ENCODE measurements at places on chromosomes 3 and 15.
A peak's percentile ranks its signal among the peaks of the same experiment; 100 is the strongest.

GRCh38 chr3:56754741-56755417 is 46.9 kb downstream of the ARHGEF3 start:
- DNase-seq = no peak

DNA sequence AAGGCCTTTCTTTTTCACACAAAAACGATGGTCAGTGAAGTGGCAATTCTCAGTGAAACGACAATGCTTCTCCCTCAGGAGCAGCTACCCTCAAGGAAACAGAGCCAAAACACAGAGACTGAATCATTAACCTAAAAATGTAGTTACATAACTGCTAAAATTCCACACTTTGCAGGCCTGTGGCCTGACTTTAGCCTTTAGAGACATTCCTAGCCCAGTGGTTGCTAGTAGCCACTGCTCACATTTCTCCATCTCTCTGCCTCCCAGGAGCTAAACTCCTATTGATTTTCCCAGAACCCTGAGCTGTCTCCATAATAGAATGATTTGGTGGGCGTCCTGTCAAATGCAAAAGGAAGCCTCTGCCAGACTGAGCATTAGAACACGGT is 630.1 kb upstream of the KCNMB2 start:
- DNase-seq = no peak

DNA sequence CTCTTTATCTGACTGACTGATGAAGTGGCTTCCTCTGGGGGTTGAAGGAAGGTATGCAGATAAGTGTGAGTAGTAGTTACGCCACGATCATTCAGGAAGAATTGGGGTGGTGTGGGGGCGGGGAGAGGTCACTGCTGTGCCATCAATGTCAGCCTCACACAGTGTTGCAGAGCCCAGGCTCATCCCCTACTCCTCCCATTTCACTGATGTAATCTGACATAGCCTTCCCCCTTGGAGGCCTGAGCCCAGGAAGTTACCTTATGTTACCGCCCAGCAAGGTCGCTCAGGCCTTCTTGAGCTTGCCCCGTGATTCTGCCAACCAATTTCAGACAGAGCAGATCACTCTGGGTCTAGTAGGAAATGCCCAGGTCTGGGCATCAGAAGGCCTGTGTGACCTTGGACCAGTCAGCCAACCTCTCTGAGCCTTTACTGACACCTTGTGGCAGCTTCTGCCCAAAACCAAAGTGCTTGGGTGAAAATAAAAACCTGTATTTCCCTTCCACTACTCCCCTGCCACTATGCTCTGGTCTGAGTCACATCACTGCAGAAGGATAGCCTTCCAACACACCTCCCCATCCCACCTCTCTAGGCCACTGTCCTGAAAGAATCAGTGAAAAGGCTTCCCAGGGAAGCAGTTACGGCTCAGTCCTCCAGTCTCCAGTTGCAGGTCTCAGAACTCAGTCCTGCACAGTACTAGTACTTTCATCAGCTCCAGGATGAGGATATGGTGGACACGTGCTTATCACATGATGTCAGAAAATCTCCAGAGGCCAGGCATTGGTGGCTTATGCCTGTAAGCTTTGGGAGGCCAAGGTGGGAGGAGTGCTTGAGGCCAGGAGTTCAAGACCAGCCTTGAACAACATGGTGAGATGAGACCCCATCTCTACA is 28.1 kb upstream of the INSYN1 start:
- peak; percentile 24 for DNase-seq

DNA sequence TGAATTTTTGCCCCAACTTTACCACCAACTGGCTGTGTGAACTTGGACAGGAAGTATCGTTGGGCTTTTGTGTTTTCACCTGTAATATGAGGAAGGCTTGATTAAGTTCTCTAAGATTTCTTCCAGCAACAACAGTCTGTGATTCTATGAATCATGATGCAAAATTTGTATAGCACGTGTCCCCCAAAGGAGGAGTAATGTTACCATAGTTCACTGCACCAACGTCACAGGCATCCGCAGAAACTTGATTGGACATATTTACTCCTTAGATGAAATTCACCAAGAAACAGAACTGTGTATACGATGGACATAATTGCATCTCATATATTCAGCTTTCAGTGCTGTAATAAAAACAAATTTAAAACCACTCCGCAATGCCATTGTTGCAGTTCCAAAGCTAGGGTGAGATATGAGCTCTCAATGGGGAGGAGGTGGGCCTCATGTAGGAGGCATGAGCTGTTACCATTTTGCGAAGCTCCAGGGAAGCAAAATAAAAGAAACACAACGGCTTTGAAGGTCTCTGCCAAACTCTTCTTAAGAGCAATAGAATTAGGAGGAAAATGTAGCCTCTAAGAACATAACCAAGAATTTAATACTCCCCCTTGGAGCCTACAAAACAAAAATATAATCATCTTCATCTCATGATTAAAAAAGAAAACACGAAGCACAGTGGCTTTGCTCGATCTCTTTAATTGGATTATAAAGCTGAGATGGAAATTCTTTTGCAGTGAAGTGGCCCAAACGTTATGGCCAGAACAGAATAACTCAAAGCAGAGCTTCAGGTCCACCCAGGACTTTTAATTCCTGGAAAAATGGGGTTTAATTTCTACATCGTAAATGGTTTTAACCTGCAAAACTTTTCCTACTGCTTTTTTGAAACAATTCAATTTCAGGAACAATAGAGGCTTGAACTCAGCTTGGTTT is 80.7 kb downstream of the CHST2 start:
- no peak for DNase-seq

GRCh38 chr3:159848348-159849118 is 140.1 kb upstream of the IL12A start:
- DNase-seq = no peak

- DNase-seq = no peak
Observed at GRCh38 chr15:63332367-63333124, 49.1 kb downstream of the CA12 start.

DNA sequence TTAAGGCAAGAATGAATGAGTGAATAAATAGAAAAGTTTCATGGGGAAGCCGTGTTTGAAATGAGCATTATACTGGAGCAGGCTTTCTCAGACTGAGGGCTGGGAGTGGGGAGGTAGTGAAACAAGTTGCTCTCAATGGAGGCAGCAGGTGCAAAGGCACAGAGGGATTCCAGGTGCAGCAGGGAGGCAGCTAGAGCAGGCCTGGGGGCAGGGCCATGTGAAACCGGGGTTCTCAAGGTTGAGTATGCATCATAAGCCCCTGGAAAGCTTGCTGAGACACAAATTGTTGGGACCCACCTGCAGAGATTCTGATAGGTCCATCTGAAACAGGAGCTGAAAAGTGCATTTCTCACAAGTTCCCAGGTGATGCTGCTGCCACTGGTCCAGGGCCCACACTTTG is 45.3 kb downstream of the BFSP2 start:
- DNase-seq = no peak

- DNase-seq = peak; percentile 69
Observed at GRCh38 chr3:172751175-172751704, 714 bp downstream of the ECT2 start.

DNA sequence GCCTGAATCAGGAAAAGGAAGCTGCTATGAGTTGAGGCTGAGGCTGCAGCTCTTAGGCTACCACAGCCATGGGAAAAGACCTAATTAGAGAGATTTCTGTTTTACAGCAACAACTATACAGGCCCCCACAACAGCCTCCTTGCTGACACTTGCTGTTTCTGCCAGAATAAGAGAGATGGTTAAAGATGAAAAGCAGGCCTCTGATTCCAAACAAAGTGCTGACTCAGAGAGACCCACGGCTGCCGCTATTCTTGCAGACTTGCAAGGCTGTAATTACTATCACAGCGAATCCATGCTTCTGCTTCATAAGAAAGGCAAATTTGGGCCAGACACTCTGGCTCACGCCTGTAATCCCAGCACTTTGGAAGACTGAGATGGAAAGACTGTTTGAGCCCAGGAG is 41.8 kb downstream of the MCF2L2 start:
- DNase-seq = no peak
